ENCODE measurements at places on chromosomes 3 and 15.
A peak's percentile ranks its signal among the peaks of the same experiment; 100 is the strongest.

DNA sequence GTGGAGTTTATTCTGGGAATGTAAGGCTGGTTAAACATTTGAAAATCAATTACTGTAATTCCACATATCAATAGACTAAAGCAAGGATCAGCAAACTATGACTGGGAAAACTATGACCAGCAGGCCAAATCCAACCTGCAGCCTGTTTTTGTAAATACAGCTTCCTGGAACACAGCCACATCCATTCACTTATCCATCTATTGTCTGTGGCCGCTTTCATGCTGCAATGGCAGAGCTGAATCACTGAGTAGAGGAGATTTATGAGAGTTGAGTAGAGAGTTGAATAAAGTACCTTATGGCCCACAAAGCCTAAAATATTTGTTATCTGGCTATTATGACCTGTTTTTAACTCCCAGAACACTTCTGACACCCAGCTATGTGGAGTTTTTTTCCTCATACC lies 12.2 kb downstream of the MYLK start:
- DNase-seq = no peak

GRCh38 chr3:66140743-66141372 lies 79.9 kb upstream of the SLC25A26 start:
- no peak for DNase-seq

DNA sequence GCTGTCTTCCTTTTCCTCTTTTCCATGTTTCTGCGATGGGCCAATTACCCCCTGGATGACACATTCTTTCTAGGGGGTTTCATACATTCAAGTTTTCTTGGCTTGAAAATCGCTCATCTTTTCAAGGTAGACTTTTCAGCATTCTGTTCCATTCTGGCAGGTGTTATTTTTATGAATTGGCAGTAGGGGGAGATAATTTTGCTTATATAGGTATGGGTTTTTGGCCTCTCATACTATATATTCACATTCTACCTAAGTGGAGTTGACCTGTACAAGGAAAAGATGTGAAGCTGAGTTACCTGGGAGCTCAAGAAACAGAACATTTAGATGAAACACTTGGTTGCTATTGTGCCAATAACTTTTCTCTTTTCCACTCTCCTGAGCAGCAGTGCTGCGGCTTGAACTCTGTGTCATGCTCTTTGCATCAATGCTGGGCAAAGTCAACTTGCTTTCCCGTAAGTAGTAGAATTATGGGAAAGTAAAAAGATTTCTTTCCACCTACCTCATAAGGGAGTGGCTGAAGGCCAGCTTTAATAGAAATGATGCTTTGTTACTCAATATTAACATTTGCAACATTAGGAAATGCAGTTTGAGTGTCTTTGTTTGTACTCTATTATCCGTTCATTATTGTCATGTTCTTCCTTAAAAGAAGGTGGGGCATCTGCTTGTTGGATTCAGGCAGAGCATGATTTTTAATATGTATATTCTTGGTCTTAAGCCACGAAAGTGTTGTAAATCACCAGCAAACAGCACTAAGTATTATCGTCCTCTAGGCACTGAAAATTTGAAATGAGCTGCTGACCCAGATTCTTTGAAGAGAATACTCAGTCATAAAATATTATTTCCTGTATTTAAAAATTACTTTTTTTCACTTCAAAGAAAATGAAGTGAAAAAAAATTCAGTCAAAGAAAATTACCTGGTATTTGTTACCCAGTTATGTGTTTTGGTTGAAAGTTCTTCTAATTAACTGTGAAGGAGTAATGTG lies 27.7 kb upstream of the MFSD1 start:
- no peak for DNase-seq

- no peak for DNase-seq
These were observed 139.3 kb upstream of the HES1 start for GRCh38 chr3:193996641-193997089.

DNA sequence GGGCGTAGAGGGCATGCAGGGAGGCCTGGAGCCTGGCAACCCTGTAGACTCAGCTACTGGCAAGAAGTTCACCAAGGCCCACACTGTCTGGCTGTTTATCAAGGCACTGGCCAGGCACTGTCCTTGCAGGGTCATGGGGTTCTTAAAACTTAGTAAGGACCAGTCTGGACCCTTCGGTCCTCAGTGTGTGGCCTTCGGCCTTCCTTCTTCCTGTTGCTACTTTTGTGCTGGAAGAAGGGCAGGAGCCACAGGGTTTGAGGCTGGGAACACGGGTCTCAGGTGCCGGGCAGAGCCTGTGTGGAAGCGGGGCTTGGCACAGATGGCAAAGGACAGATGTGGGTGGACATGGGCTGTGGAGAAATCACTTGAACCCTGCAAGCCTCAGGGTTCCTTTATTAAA lies 76.6 kb downstream of the SNRK start:
- DNase-seq = no peak

DNA sequence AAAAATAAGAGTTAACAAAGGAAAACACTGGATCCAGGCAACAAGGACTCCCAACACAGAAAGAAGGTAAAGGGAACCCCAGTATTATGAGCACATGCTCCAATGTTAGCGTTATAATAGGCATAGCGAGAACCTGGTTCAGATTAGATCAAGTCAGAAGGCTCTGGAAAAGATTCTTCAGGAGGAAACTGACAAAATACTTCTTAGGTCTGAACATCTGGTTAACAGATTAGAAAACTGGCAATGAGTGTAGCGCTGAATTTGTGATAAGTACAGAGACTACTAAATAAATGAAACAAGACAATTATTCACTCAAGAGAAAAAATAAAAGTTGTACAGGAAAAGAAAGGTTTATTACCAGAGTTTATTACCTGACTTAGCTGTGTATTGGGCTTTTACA lies 146.1 kb downstream of the DPH6 start:
- DNase-seq = no peak

DNA sequence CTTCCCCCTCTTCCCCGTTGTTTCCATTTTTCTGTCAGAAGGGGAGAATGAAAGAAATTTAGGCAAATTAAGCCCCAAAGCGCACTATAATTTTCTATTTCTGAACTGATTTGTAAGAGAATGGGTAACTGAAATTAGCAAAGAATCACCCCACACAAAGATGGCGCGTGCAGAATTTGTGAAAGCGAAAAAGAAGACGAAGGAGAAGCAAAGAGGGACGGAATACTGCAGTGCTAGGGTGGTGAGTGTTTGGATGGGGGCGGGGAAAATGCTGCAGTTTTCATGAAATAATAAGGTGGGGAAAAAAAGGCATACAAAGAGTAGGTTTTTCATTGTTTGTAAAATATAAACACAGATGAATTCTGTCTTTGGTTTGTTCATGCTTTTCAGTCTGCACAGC lies 4.6 kb upstream of the CTNNB1 start:
- no peak for DNase-seq

DNA sequence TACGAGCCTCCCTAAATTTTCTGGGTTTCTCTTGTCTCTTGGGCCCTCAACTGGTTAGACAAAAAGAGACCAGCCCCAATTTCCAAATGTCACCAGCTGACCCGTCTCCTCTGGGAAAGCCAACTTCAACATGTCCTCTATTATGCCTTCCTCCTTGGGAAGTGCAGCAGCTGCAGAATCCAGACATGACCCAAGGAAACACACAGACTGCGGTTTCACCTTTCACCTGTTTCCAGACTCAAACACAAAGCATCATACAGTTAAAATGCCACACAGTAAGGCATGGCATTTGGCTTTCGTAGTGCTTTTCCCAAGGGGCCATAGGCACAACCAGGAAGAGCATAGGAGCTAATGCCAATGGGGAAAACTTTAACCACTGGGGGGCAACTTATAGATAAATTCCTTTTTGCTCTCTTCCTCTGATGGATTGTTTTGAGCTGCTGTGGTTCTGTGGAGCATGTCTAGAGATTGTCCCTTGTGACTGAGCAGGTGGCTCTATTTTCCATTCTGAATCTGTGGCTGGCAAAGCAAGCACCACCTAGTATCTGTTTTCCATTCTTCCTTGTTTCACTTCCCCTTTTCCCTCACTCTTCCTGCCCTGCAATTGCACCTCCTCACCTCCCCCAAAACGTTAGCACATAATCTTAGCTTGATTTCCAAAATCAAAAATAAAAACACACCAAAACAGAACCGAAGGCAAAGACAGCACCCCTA lies 49.3 kb downstream of the HHLA2 start:
- DNase-seq = no peak

GRCh38 chr3:57960174-57960505 lies 48.1 kb upstream of the FLNB start:
- DNase-seq = no peak

DNA sequence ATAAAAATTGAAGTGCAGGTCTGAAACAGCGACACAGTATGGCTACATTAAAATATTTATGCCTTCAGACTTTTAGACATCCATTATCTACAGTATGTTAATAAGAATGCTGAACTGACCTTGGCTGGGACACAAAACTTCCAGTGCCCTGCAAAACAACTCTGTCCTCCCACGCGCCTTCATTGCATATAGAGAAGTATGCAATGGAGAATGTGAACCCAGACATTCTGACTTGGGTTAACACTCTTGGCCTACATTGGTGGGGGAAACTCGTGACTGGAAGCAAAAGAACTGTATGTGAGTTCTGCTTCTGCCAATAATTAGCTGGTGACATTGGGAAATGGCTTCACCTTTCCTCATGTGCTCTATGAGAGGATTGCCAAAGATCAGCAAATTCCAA lies 110.5 kb upstream of the SLC24A5 start:
- no peak for DNase-seq

GRCh38 chr15:99453637-99454030 lies 112.2 kb upstream of the MEF2A start:
- DNase-seq = no peak

- no peak for DNase-seq
These were observed 327.0 kb downstream of the FEZF2 start for GRCh38 chr3:62046326-62046725.

DNA sequence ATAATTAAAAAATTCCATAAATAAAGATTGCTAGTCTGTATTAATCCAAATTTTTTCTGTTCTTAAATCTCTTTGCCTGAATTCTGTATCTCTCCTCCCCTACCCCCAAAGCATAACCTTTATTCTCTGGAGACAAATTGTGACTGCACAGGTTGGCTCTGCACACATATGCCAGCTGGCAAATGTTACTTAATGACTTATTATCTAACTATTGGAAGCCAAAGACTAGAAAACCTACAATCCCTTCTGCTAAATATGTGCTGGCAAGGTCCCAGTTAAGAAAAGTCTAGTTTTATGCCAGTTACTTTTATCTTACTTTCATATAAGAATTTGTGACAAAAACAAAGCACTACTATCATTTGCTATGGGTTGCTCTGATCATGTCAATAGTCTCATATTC lies 569.3 kb downstream of the MECOM start:
- no peak for DNase-seq

DNA sequence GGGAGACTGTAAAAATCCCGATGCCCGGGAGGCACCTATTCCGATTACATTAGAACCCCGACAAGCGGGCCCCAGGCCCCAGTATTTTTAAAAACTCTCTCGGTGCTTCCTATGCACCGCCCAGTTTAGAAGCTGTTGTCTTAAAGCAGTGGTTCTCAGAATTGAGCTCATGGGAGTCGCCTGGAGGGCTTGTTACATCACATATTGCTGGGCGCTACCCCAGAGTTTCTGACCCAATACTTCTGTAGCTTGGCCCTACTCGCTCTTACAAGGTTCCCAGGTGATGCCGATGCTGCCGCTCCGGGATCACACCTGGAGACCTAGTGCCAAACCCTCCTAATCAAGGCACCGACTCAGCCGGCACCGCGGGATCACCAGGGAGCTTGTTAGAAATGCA lies 35.2 kb downstream of the CPN2 start:
- DNase-seq = no peak

- no peak for DNase-seq
These were observed 55.2 kb upstream of the FRMD4B start for GRCh38 chr3:69441040-69441439.

DNA sequence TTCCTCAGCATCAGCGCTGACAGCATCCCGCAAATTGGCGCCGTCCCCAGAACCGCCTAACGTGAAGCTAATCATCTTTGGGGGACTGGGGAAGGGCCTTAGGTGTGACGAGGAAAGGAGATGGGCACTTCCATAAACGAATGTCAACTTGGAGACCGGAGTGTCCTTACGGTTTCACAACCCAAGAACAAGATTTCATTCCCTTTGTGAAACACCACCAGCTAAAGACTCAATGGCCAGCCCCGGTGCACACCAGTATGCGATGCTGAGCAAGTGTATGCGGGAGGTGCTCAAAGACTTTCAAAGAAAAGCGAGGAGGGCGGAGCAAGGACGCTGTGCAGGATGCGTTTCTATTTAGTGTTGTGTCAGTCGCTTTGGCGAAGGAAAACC lies 759 bp upstream of the TTBK2 start:
- peak; percentile 36 for DNase-seq

DNA sequence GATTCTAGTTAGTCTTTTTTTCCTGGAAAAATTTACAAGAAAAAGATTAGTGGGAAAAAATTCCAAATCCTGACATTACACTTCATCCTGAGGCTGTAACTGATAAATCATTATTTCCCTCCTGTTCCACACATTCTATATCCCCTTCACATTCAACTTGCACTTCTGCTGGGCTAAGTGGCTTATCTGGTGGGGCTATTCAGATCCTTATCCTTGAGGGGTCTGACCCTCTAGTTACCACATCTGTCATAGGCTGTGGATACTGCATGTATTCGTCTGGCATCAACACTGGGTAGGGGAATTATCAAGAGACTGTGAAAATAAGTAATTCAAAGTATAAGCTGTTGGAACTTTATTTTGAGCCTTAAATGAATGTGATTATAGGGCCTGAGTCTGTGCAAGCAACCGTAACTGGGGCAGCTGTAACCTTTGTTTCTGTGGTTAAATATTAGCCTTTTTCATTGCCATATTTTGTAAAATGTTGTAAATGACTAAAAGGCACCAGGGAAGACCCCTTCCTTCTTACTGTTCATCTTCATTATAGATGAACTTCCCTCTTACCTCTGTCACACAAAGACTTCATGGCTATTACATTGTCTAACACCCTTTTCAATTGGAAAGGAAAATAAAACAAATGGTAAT lies 28.0 kb upstream of the TEX9 start:
- DNase-seq = no peak

DNA sequence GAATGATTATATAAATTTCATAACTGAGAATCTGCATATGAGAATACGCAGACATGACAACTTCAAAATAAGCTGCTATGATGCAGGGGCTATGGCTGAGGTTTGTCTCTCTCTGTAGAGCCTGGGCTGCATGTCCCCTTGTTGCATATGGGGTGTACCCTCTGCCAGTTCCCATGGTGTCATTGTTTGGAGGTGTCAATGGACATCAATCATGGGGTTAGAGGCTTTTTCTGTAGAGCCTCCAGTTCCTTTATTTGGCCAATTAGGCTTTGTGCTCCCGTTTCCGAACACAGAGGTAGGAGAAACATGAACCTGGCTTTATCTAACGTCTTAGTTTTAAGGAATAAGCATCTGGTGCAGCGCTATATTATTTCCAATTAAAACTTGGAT lies 77.3 kb upstream of the RARB start:
- no peak for DNase-seq

- no peak for DNase-seq
These were observed 71.1 kb downstream of the CDAN1 start for GRCh38 chr15:42665827-42666226.

DNA sequence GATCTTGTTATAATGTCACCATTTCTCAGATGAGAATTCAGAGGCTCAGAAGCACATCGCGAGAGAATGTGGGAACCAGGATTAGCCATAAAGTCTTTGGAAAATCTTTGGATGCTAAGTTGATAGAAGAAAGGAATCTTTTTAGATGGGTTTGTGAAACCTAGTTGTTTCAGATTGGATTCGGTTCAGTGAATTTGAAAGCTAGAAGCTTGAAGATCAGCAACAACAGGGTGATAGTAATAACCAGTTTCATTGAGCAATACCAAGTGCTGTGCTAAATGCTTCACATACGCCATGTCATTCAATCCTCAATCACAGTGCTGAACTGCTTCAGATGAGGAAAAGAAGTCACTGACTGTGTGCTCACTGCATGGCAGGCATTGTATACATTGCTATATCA lies 47.4 kb upstream of the MITF start:
- no peak for DNase-seq
